ENCODE measurements at places on chromosomes 16 and 17. TPM values are rescaled to one million over a fixed set of nuclear protein-coding genes. Genes with fewer than 3 reads are reported as not detected.
A peak's percentile ranks its signal among the peaks of the same experiment; 100 is the strongest.

TP53TG3 gene
- total RNA-seq = not detected

PPL gene
- total RNA-seq = not detected

DBF4B gene
- total RNA-seq = 15.9 TPM

PRDM7 gene
- total RNA-seq = not detected

PRSS53 gene
- 10.8 TPM for total RNA-seq

GSDMA gene
- not detected for total RNA-seq

EME1 gene
- total RNA-seq = 3.4 TPM

KRTAP2-1 gene
- not detected for total RNA-seq

RAB11FIP4 gene
- 70.5 TPM for total RNA-seq

KRT32 gene
- total RNA-seq = not detected

SPATA20 gene
- 72.2 TPM for total RNA-seq

DNA sequence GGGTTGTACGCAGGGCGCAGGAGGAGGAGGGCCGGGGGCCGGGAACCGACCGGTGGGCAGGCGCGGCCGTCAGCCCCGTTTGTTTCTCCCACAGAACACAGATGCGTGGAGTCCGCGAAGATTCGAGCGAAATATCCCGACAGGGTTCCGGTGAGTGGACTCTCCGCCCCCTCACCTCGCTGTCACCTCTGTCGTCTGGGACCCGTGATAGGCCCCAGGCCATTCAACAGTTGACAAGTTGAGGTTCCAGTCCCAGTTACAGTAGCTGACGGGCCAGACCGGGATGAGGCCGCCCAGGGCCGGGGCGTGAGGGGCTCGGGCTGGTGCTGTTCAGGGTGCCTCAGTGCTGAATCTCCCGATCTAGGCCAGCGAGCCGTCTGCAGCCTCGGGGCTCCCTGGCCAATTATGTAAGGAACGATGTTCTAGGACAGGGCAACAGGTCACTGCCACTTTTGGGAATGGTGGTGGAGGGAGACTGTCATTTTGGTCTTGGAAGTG is 628 bp downstream of the GABARAPL2 start:
- H3K36me3 ChIP-seq = peaks cover 39% of the 10 kb centered on the region
- DNase-seq = no peak
- peaks cover 47% of the 10 kb centered on the region for H3K4me1 ChIP-seq
- H3K27me3 ChIP-seq = no peaks in the 10 kb centered on the region

GRCh38 chr17:61770043-61770442 is 93.3 kb downstream of the BRIP1 start:
- no peak overlapping the region for H3K4me3 ChIP-seq
- H3K27ac ChIP-seq = no peak overlapping the region
- H3K27me3 ChIP-seq = no peaks in the 10 kb centered on the region
- DNase-seq = no peak
- H3K36me3 ChIP-seq = peaks cover 4% of the 10 kb centered on the region

DNA sequence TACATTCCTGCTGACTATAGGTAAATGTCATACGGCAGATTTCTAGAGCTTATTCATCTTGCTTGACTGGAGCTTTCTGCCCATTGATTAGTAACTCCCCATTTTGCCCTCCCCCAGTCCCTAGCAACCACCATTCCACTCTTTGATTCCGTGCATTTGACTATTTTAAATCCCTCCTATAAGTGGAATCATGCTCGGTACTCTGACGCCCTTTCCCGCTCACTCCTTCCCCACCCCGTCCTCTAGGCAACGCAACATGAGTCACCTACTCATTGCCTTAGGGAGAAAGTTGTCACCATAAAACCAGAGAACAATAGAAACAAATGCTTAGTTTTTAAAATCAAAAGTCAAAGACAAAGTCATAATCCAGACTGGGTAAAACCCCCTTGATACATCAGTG is 45.5 kb upstream of the RBBP6 start:
- no peak overlapping the region for H3K4me3 ChIP-seq
- H3K27me3 ChIP-seq = no peaks in the 10 kb centered on the region
- no peaks in the 10 kb centered on the region for H3K36me3 ChIP-seq
- no peak overlapping the region for H3K27ac ChIP-seq
- no peaks in the 10 kb centered on the region for H3K4me1 ChIP-seq
- no peak for DNase-seq

DNA sequence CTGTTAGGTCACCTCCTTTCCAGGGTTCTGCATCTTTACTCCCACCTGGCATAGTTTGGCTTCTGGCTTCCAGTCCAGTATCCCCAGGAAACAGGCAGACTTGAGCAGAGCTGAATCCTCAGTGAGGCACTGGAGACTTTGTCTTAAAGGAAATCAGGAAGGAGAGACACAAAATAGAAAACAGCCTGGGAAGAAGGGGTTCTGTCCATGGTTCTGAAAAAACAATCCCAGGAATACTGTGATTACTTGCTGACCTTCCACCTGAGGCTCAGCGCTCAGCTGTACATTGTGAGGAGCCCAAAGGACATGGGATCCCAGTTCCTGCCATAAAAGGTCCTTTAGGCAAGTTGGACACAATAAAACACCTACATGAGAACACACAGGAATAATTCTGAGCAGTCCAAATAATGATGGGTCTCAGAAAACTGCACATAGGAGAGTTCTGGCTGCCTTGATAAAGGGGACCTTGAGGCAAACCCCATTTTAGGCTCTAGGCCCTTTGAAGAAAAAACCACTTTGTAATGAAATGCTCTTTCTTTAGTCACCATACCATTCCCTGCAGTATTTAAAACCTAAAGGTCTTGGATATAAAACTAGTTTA is 81.4 kb upstream of the CRHR1 start:
- no peak overlapping the region for H3K4me3 ChIP-seq
- no peaks in the 10 kb centered on the region for H3K4me1 ChIP-seq
- H3K36me3 ChIP-seq = no peaks in the 10 kb centered on the region
- no peak overlapping the region for H3K27ac ChIP-seq
- no peak for DNase-seq

DNA sequence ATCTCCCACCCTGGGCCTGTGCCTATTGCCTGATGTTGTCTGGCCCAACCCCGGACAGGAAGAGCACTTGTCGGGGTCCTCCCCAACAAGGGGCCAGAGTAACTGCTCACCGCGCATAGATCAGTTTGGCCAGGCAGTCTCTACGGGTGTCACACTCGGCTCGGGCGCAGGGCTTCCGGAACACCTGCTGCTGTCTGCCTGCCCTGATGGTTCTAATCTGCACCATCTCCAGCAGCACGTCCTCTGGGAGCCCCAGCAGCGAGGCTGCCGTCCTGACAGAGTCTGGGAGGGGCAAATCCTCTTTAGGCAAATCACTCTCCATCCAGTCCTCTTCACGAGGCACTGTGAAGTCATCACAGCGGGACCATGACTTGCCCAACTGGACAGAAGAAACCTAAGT is 24.0 kb downstream of the MYO19 start:
- no peak overlapping the region for H3K4me3 ChIP-seq
- H3K27ac ChIP-seq = no peak overlapping the region
- DNase-seq = no peak
- H3K4me1 ChIP-seq = no peaks in the 10 kb centered on the region
- H3K36me3 ChIP-seq = no peaks in the 10 kb centered on the region

GRCh38 chr16:15398618-15399316 is 3.2 kb downstream of the MPV17L start:
- H3K36me3 ChIP-seq = no peaks in the 10 kb centered on the region
- H3K4me3 ChIP-seq = no peak overlapping the region
- DNase-seq = no peak
- peaks cover 8% of the 10 kb centered on the region for H3K4me1 ChIP-seq

GRCh38 chr17:57356153-57356718 is 99.9 kb downstream of the MSI2 start:
- peak; percentile 32 for DNase-seq
- no peaks in the 10 kb centered on the region for H3K27me3 ChIP-seq
- no peak overlapping the region for H3K27ac ChIP-seq
- H3K4me1 ChIP-seq = peaks cover 40% of the 10 kb centered on the region
- no peak overlapping the region for H3K4me3 ChIP-seq

- peaks cover 15% of the 10 kb centered on the region for H3K4me1 ChIP-seq
- H3K36me3 ChIP-seq = no peaks in the 10 kb centered on the region
- H3K27ac ChIP-seq = no peak overlapping the region
- H3K4me3 ChIP-seq = no peak overlapping the region
- no peak for DNase-seq
These were observed 4.1 kb downstream of the DNAH2 start for GRCh38 chr17:7721612-7722011.

GRCh38 chr17:60545465-60546191 is 19.6 kb upstream of the APPBP2 start:
- no peaks in the 10 kb centered on the region for H3K36me3 ChIP-seq
- no peaks in the 10 kb centered on the region for H3K4me1 ChIP-seq
- no peak overlapping the region for H3K4me3 ChIP-seq
- H3K27me3 ChIP-seq = no peaks in the 10 kb centered on the region
- DNase-seq = no peak
- no peak overlapping the region for H3K27ac ChIP-seq

DNA sequence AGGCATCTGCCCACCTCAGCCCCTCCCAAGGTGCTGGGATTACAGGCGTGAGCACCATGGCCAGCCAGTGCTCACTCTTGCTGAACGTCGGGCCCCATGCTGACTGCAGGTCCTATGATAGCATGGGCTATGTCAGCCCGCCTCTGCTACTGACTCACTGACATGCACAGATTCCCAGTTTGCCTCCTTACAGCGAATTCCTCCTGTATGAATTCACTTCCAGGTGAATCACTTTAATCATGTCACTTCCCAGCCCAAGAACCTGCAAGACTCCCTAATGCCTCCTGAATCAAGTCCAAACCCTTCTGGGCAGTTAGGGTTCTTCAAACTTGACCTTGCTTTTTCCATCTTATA is 16.1 kb upstream of the UBTF start:
- H3K4me3 ChIP-seq = no peak overlapping the region
- no peaks in the 10 kb centered on the region for H3K4me1 ChIP-seq
- H3K27me3 ChIP-seq = no peaks in the 10 kb centered on the region

DNA sequence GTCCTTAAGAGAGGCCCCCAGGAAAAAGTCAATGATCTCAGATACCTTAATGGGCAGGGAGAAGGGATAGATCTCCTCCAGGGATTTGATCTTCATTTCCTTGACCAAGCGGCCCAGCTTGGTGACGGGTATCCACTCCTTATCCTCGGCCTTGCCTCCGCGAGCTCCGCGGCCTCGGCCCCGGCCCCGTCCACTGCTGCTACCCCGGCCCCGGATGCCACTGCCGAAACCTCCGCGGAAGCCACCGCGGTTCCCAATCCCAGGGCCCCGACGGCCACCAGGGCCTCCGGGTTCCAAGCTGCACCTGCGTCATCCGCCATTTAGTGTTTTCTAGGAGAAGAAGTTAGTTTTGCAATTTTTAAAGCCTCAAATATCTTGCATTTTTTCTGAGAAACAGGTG is 65.2 kb upstream of the KIF2B start:
- no peak for DNase-seq
- no peaks in the 10 kb centered on the region for H3K27me3 ChIP-seq
- no peak overlapping the region for H3K4me3 ChIP-seq
- no peaks in the 10 kb centered on the region for H3K4me1 ChIP-seq

- no peak overlapping the region for H3K4me3 ChIP-seq
- H3K4me1 ChIP-seq = no peaks in the 10 kb centered on the region
- H3K36me3 ChIP-seq = peaks cover 3% of the 10 kb centered on the region
These were observed 6.9 kb upstream of the RAPGEFL1 start for GRCh38 chr17:40170325-40170724.

- no peak for DNase-seq
- no peak overlapping the region for H3K27ac ChIP-seq
- H3K27me3 ChIP-seq = no peaks in the 10 kb centered on the region
- no peaks in the 10 kb centered on the region for H3K4me1 ChIP-seq
- peaks cover 25% of the 10 kb centered on the region for H3K36me3 ChIP-seq
These were observed 22.9 kb downstream of the CLUH start for GRCh38 chr17:2688351-2689342.

DNA sequence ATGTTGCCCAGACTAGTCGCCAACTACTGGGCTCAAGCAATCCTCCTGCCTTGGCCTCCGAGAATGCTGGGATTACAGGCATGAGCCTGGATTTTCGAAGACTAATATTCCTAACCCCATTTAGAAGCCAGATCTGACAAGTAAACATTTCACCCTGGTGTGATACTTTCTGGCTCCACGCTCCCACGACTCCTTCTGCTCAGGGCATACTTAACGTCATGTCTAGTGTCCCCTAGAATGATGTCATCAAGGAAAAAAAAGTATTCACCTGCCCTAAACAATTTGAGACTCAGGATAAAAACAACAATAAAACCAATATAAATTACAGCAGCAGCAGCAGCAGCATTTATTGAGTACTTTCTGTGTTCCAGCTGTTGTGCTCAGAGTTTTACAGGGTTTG is 13.2 kb downstream of the ITGB3 start:
- H3K27me3 ChIP-seq = no peaks in the 10 kb centered on the region
- no peaks in the 10 kb centered on the region for H3K36me3 ChIP-seq
- H3K27ac ChIP-seq = no peak overlapping the region
- no peak overlapping the region for H3K4me3 ChIP-seq
- DNase-seq = no peak

GRCh38 chr17:41048441-41048840 is 1.3 kb upstream of the KRTAP2-1 start:
- no peaks in the 10 kb centered on the region for H3K4me1 ChIP-seq
- H3K4me3 ChIP-seq = no peak overlapping the region
- no peak for DNase-seq
- H3K36me3 ChIP-seq = no peaks in the 10 kb centered on the region

DNA sequence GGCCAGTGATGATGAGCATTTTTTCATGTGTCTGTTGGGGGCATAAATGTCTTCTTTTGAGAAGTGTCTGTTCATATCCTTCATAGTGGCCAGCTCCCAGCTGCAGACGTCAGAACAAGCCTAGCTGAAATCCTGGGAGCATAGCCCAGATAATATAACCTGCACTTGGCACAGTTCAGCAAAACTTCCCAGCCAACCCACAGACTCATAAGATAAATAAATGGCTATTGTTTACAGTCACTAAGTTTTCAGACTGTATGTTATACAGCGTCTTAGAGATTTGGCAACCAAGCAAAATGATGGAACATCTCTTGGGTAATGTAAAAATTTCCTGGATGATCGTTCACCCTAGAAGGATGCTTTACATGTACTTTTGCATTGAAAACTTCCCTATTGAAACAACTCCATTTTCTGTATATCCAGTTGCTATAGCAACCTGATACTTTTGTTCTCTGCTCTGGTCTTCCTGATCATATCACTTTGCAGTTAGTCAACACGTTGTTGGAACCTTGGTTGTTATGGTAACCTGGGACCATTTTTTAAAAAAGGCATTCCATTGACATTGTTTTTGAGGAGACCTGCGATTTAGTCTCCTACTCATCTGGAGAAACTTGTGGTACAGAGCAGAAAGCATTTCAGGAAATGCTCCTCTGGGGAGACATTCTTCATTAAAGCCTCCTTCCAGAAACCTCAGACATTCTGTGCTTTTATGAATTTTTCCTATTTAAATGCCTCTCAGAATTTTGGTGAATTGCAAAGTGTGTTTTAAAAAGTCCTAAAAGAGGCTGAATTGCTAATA is 378.7 kb downstream of the HS3ST4 start:
- no peaks in the 10 kb centered on the region for H3K4me1 ChIP-seq
- H3K4me3 ChIP-seq = no peak overlapping the region
- no peaks in the 10 kb centered on the region for H3K36me3 ChIP-seq
- H3K27ac ChIP-seq = no peak overlapping the region

- H3K27ac ChIP-seq = no peak overlapping the region
- peaks cover 76% of the 10 kb centered on the region for H3K36me3 ChIP-seq
- H3K27me3 ChIP-seq = no peaks in the 10 kb centered on the region
- DNase-seq = no peak
These were observed 7.7 kb downstream of the PSMD7 start for GRCh38 chr16:74304164-74304834.

Data from B cell (primary cell).